B cell (primary cell): ENCODE measurements at places on chromosomes 11 and 22. TPM values are rescaled to one million over a fixed set of nuclear protein-coding genes. Genes with fewer than 3 reads are reported as not detected.

GRCh38 chr11:119907122-119907851, 178.3 kb upstream of the NECTIN1 start:
- DNase-seq, result no peak

DNA sequence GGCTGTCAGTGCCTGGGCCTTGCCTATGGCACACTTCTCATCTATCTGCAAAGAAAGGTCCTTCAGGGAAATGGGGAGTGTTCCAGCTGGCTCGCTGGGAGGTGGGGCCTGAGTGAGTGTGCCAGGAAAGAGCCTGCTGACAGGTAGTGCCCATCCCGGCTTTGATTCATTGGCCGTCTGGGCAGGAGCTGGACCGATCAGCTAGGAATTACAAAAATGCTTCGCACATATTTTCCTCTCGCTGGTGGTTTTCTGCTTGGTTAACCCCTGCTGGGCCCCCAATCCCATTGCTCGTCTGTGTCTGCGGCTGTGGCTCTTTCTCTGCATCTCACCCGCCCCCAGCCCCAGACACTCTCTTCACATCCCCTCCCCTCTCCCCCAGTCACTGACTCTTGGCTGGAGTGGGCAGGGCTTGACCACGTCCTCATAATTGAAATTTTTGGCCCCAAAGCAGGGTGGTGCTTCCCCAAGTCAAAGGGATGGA, 10.8 kb downstream of the LIF start:
- DNase-seq, result no peak

- no peak for DNase-seq
Measured at GRCh38 chr11:8833568-8834315, 77.2 kb upstream of the AKIP1 start.

DNA sequence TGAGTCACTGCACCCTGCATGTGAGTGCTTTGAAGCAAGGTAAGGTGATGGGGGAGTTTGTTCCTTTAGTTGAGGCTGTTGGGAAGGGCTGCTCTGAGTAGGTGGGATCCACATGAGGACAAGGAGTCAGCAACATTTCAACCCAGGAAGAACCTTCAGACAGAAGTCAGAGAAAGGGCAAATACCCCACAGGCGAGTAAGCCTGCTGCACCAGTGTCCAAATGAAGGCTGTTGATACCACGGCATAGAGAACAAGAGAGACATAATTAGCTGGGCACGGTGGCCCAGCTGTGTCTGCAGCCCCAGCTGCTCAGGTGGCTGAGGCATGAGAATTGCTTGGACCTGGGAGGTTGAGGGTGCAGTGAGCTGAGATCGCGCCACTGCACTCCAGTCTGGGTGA, 54.3 kb upstream of the CLMP start:
- no peak for DNase-seq

GRCh38 chr22:45964372-45964771, 12.6 kb downstream of the WNT7B start:
- no peak for DNase-seq

- no peak for DNase-seq
Measured at GRCh38 chr11:134517621-134518293, 105.7 kb upstream of the B3GAT1 start.

- no peak for DNase-seq
Measured at GRCh38 chr22:45441138-45441537, 27.6 kb downstream of the RIBC2 start.

TEF gene
- total RNA-seq, result 5.5 and 6.8 TPM in 2 replicates

KCNJ4 gene
- not detected in 2 replicates for total RNA-seq

ZBTB16 gene
- 17.8 and 20.6 TPM in 2 replicates for total RNA-seq

FAM168A gene
- total RNA-seq, result 23.3 and 26.8 TPM in 2 replicates

PAX6 gene
- not detected in 2 replicates for total RNA-seq

PRODH gene
- not detected in 2 replicates for total RNA-seq

DDI1 gene
- not detected in 2 replicates for total RNA-seq

GP1BB gene
- 0.27 TPM in 1 of 2 replicates, not detected in the other for total RNA-seq

ZNRF3 gene
- 0.70 and 0.71 TPM in 2 replicates for total RNA-seq

GRAP2 gene
- total RNA-seq, result 13.5 and 14.4 TPM in 2 replicates
